ENCODE measurements at places on chromosomes 1 and 21. TPM values are rescaled to one million over a fixed set of nuclear protein-coding genes. Genes with fewer than 3 reads are reported as not detected.

- DNase-seq, result no peak
Measured at GRCh38 chr21:44579833-44580144, 615 bp downstream of the KRTAP10-5 start.

DNA sequence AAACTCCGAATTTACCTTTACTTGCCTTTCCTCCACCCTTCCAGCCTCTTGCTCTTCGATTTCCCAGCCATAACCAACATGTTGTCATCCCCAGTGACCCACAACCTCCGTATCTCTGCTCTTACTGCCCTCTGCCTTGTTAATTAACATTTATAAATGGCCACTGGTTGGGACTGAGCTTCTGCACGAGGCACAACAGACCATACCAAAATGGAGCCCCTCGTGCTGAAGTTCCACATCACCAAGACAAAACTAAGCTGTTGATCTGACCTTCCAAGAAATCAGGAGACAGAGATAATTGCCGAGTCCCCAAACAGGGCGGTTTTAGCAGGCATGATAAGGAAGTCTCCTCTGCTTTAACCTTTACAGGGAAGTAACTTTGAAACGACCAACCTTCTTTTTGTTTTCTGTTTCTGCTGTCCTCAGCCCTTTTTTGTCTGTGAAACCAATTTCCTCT, 71.9 kb downstream of the NMNAT2 start:
- no peak for DNase-seq

DNA sequence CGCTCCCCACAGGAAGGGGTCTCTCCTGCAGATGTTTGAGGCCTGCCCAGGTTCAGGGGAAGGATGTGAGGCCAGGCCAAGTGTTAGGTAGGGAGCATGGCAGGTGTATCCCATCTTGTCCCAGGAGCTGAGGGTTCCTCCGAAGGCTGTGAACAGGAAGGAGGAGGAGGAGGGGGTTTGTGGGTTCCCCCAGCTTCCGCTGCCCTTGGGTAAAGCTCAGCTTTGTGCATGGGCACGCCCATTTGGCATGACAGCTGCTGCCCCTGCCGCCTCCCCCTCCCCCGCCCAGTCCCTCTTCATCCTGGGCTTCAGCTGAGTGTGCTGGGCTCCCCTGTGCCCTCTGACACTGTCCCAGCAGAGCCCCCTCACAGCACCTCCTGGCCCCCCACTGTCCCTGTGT, 25.5 kb downstream of the TNFRSF8 start:
- no peak for DNase-seq

DNA sequence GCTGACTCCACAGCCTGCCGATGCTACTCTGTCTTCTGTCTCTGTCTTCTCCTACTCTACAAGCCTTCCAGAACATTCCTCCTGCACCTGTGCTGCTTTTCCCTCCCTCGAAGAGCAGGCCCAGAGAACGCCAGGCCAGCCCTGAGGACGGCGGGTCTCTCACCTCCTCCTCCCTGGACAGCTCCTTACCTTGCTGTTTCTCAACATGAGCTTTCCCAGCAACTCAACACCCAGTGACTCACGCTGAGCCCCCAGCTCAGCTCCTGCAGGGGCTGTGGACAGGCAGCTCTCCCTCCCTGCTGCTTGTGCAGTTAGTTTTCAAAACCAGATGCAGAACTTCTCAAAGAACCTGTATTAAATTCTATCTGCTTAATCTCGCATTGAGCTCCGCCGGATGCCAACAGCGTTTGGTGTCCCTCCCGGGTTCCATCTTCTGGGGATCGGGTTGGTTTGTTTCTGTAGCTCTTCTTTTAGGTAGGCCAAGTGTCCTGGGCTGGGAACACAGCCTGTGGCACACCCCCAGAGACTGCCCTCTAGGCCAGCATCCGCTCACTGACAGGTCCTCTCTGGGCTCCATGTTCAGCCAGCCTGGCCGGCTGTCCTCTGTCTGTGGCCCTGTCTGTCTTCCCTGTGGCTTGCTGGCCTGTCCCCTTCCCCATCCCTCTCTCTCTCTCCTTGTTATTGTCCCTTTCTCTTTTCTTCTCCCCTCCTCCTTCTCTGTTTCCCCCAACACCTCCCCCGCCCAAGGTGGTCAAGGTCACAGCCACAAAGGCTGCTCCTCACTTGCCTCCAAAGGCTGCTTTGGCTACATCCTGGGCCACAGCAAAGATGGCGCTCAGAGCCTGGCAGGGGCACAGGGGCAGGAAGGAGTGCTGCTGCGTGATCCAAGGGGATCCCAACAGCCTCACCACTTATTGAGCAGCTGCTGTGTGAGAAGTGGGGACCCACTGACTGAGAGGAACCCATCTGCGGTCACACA, 391.0 kb downstream of the MATN1 start:
- no peak for DNase-seq

- DNase-seq, result no peak
Measured at GRCh38 chr1:172477216-172477615, 33.3 kb upstream of the PIGC start.

DNA sequence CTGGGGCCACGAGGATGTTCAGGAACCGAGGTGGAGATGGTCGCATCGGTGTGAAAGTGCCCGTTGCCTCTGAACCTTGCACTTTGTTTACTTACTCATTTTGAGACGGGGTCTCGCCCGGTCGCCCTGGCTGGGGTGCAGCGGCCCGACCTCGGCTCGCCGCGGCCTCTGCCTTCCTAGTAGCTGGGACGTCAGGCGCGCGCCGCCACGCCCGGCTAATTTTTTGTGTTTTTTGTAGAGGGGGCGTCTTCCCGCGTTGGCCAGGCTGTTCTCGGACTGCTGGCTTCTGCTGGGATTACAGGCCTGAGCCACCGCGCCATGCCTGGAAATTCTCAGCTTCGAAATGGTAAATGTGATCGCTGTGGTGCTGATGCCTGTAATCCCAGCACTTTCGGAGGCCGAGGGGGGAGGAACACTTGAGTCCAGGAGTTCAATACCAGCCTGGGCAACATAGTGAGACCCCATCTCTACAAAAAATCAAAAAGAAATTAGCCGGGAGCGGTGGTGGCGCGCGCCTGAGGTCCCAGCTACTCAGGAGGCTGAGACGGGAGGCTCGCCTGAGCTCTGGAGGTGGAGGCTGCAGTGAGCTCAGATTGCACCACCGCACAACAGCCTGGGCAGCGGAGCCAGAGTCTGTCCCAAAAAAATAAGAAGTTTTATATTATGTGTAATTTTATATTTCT, 684 bp upstream of the MRPL20 start:
- DNase-seq, result no peak

GRCh38 chr1:185603158-185603557, 131.0 kb upstream of the HMCN1 start:
- DNase-seq, result no peak

DNA sequence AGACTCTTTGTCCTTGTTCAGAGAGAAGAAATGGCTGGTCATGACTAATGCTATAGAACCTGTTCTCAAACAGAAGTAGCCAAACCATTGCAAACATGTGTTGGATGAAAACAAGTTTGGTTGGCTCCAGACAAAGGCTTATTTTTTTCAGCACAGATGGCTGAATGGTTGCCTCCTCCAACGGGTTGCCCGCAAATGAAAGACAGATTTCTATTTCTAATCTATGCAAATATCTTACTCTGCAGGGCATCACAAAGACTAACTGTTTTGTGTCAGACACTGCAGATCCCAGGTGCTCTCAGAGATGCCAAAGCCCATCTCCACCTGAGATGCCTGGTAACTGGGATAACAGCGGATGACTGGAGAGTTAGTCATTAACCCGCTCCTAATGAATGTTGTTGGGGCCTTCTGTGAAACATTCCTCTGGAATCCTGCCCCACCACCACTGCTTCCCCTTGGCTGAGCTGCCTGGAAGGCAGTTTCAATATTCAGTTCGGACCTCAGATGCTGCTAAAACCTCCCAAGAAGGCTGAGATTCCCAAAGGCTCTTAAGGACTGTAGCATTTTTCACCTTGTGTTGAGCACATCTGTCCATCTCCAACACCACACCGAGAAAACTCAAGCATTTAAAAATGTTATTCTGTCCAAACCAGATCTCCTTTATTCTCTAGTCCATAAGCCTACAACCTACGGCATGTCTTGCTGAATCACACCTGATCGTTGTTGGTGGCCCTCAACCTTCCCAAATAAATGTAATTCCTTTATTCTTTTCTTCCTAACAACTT, 104.4 kb downstream of the PTPN14 start:
- no peak for DNase-seq

GRCh38 chr1:143736562-143736961, 235.2 kb downstream of the FAM72C start:
- DNase-seq, result no peak

- no peak for DNase-seq
Measured at GRCh38 chr1:164137273-164137925, 421.6 kb upstream of the PBX1 start.

DNA sequence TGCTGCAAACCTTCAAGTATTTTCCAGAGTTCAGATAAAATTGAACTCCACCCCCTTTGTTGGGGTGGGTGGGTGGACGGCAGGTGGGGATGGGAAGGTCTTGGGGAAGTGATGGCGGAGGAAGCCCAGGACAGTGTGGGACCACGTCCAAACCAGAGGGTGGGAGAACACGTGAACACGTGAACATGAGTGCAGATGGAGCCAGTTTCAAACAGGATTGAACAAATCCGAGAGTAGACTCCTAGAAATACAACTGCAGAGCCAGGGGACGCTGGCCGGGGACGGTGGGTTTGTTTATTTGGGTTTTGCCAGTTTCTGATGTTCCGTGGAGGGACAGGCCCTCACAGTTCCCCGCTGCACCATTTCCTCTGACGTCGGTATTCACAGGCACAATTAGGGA, 2.9 kb downstream of the KRTAP10-2 start:
- DNase-seq, result no peak

- no peak for DNase-seq
Measured at GRCh38 chr1:85762804-85763203, 54.6 kb upstream of the ZNHIT6 start.

GRCh38 chr1:11695861-11696260, 4.4 kb downstream of the DRAXIN start:
- DNase-seq, result no peak

- DNase-seq, result peak; percentile 26
Measured at GRCh38 chr1:72281637-72282270, 585 bp downstream of the NEGR1 start.

DNA sequence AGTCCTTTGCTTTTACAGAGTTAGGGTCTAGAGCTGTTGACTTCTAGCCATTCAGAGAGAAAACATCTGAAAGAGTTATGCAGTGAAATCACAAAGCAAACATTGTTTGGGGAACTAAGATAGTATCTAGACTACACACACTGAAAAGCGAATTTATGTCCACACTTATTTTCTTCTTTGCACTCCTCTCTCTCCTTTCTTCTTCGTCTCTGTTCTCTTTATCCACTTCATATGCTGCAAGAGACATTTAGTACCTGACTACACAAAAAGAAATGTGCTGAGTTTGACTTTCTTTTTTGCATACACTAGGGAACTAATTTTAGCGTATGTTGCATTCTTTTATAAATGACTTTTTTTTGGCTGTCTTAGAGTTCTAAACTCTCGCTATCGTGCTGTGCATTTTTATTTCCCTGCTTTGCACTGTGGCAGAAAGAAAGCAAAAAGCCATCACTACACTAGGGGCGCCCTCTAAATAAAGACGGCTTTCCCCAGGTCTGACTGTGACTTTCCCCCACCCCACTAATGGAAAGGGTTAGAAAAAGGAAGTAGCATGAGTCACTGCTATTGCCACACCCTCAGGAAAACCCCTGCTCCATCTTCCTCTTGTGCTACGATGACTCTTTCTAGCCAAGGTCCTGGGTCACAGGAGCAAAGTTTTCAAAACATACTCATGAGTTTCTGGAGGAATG, 65.7 kb downstream of the MAP3K7CL start:
- no peak for DNase-seq

DNA sequence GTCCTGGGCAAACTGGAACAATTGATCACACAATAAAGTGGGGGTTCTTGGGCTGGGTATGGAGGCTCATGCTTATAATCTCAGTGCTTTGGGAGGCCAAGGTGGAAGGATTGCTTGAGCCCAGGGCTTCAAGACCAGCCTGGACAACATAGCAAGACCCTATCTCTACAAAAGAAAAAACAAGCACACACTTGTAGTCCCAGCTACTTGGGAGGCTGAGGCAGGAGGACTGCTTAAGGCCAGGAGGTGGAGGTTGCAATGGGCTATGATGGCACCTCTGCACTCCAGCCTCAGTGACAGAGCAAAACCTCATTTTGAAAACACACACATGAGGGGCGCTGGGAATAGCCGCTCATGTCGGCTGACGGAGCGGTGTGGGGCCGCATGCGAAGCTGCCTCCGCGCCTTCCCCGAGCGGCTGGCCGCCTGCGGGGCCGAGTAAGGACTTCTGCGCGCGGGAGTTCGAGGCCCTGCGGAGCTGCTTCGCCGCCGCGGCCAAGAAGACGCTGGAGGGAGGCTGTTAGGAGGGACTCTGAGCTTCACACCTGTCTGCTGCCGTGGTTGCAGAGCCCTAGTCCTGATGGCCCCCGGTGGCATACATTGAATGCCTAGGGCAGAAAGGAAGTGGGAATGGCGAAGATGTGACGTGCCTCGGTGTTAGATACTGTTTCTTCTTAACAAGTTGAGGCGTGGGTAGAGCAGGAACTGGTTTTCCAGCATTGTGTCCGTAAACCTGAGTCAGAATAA, 59.5 kb downstream of the ACBD3 start:
- no peak for DNase-seq

GRCh38 chr1:210722410-210723081, 393.8 kb downstream of the HHAT start:
- DNase-seq, result no peak

DNA sequence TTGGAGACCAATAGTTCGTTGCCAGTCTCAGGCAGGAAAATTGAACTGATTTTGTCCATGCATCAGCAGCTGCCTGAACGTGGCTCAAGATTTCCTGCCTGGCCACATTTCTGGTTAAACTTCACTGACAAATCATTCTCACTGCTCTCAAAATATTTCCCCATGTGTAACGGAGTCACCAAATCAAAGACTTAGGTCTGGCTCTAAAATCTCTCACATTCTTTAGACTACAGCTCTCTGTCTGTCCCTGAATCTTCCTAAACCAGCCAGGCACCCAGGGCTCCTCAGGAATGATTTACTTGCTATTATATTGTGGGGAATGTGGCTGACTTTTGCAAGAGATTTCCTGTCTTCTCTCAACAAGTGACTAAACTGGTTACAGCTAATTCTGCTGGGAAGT, 49.2 kb upstream of the GJA8 start:
- no peak for DNase-seq

DNA sequence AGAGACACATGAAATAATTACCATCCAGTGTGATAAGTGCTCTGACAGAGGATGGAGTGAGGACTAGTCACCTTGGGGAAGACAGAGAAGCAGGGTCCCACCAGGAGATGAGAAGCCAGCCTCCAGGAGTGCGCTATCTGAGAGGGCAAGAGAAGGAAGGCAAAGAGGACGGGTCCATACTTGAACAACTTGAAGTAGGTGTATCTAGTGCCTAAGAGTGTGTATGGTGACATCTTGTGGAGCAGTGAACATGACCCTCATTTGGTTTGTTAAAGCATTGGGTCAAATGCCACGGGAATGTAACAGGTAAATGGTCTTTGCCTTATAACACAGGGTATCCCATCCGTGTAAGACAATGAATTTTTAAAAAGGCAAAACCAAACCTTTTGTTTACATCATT, 39.8 kb downstream of the MRPL39 start:
- no peak for DNase-seq

- no peak for DNase-seq
Measured at GRCh38 chr1:153302308-153302707, 10.4 kb downstream of the PGLYRP3 start.

The PLPPR5 gene
- 1.7 TPM for polyA plus RNA-seq

The GJB4 gene
- polyA plus RNA-seq, result not detected

The APH1A gene
- polyA plus RNA-seq, result 112 TPM

The CD5L gene
- not detected for polyA plus RNA-seq

The URB1 gene
- 13.8 TPM for polyA plus RNA-seq

The FAM110D gene
- 0.98 TPM for polyA plus RNA-seq

The LAMC1 gene
- polyA plus RNA-seq, result 293 TPM

The VWA5B1 gene
- 0.15 TPM for polyA plus RNA-seq

The UTP11 gene
- 85.8 TPM for polyA plus RNA-seq

The AADACL3 gene
- polyA plus RNA-seq, result not detected

Data from hindlimb muscle (tissue), 1 donor.